SHP77 (cell line): ENCODE measurements at places on chromosomes 11 and 22.

- no peak for DNase-seq
Measured at GRCh38 chr11:84136926-84137325, 850.8 kb upstream of the CCDC90B start.

GRCh38 chr11:115226556-115226955, 277.7 kb downstream of the CADM1 start:
- DNase-seq, result no peak

DNA sequence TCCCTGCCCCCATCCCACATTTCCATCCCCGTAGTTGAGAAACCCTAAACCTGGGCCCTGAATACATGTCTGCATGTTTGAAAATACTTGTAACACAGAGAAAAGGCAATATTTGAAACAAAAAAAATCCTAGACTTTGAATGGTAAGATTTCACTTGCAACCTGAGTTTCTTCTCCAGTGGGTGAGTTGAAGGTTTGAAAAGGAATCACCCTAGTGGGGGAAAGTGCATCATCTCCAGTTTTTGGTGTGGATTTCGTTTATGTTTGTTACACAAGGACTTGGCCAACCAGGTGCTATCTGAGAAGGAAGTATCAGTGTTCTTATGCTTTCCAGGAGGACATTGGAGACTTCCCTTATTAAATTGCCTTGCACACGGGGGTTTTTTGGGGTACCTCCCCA, 90.4 kb downstream of the ABTB2 start:
- no peak for DNase-seq

GRCh38 chr22:48548391-48548790, 1279.3 kb downstream of the BRD1 start:
- DNase-seq, result no peak

GRCh38 chr11:20626279-20626678, 26.9 kb downstream of the SLC6A5 start:
- no peak for DNase-seq

DNA sequence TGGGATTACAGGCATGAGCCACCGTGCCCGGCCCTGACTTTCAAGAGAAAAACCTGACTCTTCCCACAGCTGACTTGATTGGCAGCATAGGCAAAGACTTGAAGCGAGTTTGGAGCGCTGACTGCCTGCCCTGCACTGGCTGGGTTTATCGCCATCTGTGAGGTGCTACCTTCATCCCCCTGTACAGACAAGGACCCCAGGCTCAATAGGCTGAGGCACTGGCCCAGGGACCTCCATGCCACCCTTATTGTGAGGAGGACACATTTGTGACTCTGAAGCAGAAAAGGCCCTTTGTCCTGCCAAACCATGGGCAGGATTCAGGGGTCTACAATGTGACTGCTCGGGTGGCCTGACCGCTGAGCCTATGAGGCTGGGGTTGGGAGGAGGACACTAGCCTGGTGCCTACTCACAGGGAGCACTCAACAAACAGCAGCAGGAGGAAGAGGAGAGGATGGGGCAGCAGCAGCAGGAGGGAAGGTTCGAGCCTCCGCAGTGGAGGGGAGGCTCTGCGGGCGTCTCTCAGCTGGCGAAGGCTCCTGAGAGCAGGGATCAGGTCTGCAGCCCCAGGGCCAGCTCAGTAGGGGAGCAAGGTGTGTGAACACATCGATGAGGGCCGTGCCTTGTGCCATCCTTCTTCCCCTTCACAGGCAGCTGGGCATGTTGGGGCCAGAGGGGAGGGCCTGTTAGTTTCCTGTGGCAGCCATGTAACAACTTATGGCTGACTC, 72.9 kb upstream of the WNT7B start:
- no peak for DNase-seq

GRCh38 chr11:2770761-2771301, 71.0 kb upstream of the KCNQ1OT1 start:
- no peak for DNase-seq

DNA sequence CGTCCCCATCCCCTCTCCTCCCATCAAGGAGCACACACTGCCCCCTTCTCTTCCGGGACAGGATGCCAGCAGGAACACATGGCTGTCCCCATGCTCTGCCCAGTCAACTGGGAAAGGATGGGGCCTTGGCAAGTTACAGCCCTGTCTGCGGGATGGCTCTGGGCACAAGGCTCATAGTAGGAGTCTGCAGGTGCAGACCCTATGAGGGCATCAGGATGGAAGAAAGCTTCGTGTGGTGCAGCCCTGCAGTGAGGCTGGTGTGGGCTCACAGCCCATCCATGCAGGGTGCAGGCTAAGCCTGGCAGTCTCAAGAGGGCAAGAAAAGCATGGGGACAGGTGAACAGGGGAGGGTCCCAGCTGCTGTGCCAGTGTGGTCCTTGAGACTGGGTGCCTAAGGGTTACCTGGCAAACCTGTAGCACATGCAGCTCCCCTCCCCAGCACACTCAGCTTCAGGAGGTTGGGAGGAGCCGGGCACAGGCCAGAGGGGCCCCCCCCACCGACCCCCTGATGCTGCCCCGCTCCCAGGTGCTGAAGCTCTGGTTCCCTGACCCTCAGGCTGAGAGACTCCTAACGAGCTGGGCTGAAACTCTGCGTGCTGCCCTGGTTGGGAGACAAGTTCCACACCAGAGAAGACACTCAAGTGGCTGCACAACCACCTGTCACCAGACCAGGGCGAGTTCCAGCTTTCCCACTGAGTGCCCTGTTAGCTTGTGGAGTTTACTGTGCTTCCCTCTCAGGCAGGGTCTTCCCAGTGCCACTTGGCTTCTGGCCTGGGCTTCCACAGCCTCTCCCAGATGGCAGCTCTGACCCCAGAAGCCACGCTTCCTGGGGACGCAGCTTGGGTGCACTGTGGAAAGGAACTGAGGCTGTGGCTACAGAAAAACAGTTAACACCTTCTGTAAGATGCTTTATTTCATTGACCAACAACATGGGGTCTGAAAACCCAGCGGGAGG, 3.3 kb upstream of the SCARF2 start:
- DNase-seq, result no peak

- no peak for DNase-seq
Measured at GRCh38 chr11:120867024-120867423, 156.9 kb upstream of the TBCEL start.

DNA sequence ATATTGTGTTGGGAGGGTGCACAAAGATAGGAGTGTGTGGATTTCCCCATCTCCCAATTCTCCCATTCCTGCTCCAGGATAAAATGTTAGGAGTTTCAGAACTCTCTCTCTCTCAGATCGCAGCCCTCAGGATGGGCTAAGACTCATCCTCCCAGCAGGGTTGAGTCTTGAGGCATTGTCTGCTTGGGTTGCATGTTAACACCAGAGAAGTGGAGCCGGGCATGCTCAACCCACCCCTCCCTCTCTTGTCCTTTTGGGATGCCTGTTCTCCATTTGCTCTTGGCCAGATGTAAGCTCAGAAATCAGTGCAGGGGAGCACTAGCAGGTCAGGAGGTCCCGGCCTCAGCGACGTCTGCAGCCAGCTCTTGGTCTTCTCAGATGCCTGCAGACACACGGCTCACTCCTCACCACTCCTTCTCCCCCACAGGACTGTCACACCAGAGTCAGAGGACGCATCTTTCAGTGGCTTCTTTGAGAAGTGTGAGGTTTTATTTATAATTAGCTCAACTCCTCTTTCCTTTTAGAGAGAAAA, 1456.5 kb downstream of the TBC1D22A start:
- no peak for DNase-seq

DNA sequence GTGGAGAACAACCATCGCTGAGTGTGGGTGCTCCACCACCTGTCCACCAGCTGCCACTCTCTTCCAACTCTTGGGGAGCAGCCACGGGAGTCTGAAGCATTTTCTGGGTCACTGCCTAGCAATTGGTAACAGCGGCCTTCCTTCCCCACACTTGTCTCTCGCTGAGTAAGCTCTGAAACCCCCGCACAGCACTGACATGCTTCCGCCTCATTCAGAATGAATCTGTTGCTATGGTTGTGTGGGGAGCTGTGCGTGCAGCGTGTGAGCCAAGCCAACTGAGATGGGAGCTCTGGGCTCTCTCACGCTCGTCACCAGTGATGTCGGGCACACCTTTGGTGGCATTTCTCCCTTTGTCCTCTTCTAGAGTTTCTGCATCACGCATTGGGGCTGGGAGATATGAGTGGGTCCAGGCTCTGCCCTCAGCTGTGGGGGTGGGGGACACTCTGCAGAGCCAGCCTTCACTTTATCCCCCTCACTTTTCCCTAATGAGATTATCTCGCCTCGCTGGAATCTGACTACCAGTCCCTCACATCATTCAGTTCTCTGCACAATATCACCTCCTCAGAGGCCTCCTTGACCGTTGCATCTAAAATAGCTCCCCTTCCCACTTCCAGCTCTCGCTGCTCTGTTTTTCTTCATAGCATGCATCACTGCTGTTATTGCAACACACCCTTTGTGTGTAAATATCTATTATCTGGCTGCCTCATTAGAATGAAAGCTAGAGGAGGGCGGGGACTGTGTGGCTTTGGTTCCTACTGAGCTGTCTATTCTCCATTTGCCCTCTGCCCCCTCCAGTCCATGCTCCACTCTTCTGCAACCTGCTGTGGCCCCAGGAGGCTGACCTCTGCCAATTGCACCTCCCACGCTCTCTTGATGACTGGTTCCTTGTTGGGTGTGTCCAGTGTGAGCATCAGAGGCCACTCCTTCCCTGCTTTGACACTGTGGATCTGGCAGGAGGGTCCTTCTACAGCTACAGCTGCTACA, 569.9 kb upstream of the CADM1 start:
- peak; percentile 52 for DNase-seq

DNA sequence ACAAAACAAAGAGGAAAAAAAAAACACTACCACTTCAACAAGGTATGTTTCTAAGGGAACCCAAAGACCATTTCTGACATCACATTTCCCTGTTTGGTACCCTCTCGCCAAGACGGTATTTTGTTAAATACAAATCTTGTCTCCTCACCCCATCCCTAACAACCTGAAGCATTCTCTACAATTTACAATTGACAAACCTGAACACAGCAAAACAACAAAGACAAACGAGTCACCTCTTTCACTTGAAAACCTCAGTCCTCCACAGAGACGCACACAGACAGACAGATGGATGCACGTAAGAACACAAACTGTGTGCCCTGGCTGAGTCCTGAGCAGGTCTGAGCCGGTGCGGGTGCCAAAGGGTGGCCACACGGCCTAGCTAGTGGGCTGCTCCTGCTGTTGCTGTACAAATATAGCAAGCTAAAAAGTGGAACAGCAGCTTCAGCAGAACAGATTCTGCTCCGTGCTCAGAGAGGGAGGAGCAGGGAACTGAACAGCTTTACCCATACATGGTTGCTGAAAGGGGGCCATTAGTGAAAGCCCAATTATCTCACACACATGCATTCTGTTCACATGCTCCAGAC, 28.5 kb downstream of the CELF1 start:
- DNase-seq, result peak; percentile 6

DNA sequence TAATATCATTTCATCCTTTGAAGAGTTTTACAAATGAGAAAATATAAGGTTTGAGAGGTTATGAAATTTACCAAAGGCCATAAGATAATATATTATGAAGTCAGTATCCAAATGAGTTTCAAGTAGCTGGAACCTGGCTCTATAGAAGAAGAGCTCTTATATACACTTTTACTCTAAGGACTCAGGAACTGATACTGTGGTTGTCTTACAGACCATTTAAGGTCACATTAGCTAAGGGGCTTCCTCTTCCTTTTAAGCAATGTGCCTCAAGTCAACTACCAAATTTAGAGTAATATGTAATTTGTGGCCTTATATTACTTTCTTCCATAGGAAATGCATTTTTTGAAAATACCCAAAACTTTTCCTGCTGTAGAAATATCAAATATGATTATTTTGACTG, 369.3 kb downstream of the DLG2 start:
- DNase-seq, result no peak

- DNase-seq, result peak; percentile 87
Measured at GRCh38 chr11:129853518-129854231, 38.0 kb downstream of the TMEM45B start.

GRCh38 chr11:37914859-37915258, 1316.8 kb upstream of the RAG2 start:
- no peak for DNase-seq

DNA sequence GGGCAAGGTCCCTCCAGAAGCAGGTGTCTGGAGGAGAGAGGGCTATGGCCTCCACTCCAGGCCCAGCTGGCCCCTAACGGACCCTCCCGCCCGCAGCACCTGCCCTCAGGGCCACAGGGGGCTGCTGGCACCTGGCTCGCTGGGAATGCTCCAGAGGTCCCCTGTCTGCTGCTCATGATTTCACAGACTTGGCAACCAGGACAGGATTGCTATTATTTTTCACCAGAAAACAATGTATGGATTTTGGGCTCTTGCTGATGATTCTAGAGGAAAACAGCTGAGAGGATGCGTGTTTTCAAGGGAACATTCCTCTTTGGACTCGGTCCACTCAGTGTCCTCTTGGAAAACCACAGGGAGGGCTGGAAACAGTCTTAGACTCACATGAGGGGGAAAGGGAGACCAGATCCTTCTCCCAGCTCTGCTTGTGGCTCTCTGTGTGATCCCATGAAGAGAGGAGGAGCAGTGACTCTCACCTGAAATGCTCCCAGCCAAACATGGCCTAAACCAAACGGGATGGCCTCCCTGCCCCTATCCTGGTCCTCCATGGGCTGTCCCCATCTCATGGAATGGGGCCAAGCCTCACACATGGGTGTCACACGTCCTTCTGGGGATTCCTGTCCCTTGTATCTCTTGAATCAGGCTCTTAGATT, 15.8 kb downstream of the MYEOV start:
- no peak for DNase-seq

- no peak for DNase-seq
Measured at GRCh38 chr11:92424281-92424680, 199.7 kb downstream of the FAT3 start.

GRCh38 chr22:48297296-48297695, 1530.4 kb downstream of the BRD1 start:
- DNase-seq, result no peak

DNA sequence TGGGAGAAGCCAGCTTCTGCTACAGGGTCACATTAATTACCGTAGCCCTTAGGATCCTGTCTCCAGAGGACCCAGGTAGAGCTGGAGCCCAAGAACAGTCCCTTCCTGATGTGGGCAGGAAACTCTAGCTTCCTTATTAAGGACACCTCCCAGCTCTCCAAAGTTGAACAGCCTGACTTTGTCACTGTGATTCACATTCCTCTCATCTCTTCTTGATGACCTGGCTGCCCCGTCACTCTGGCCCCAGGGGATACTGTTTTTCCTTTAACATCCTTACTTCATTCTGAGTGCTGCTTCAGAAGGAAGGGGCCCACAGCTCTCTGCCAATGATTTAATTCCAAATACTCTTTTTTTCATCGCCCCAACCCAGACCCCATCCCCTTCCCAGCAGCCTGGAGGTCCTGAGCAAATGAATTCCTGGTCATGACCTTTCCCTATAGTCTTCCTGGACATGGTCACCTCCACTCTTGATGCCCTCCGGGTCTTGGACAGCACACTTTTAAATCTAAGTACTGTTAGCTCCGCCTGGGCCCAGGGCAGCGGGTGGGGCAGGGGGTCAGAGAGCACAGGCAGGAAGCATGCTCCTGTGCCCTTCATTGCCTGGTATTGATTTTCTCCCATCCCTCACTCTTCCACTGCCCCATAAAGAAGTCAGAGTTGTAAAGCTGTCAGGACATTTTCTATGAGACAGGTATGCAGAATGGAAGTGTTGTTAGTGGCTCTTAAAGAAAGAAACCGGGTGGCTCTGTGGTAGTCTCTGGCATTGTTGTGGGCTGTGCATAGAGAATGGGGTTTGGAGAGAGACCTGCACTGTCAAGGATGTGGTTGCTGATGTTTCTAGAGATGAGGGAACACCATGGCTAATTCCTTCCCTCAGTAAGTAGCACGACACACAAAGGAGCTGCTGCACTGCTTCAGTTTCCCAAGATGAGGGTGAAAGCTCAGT, 22.3 kb upstream of the SPON1 start:
- no peak for DNase-seq

GRCh38 chr22:21771631-21771976, 36.0 kb upstream of the YPEL1 start:
- no peak for DNase-seq

GRCh38 chr11:17658211-17658610, 61.2 kb upstream of the MYOD1 start:
- no peak for DNase-seq
